ENCODE measurements at places on chromosomes 1 and 21.

DNA sequence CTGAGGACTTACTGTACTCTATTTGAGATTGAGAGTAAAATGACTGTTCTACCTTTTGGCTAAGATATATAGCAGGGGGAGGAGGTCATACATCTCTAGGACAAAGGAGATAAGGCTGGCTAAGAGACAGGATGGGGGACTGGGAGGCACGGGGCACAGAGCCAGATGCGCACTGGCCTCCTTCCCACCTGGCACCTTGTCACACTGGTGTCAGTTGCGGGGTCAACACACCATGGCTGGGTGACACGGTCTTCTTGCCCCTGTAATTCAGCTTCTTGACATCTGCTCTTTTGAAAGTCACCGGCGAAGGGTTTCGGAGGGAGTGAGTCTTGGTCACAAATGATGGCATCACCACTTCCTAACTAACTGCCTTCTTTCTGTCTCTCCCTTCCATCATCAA lies 177.3 kb downstream of the ZSCAN20 start:
- DNase-seq, result no peak

DNA sequence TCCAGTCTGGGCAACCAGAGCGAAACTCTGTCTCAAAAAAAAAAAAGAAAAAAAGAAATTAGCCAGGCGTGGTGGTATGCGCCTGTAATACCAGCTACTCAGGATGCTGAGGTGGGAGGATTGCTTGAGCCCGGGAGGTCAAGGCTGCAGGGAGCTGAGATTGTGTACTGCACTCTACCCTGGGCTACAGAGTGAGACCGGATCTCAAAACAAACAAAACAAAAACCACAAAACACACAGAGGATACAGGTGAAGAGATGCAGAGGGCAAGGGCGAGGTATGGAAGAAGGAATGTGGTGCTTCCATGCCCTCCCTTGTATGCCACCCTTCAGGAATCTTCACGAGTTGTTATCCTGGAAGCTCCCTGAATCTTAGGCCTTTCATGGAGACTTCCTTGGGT lies 68.5 kb downstream of the NDUFS5 start:
- DNase-seq, result no peak

GRCh38 chr21:34227386-34227852 lies 136.4 kb upstream of the KCNE2 start:
- no peak for DNase-seq

DNA sequence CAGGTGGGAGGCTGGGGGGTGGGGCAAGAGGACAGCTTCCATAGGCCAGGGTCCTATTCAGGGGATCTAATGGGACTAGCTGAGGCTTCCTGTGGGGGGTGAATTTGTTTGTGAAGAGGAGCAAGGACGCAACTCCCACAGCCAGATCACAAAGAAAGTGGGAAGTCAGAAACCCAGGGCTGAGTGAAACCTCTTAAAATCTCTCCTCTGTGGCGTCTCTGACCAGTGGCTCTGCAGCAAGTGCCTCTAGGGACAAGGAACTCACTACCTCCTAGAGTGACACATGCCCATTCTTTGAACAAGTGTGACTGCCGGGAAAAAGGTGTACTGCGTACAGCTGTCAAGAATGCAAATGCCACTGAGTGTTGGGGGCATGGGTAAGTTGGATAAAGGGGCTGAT lies 187.9 kb downstream of the HIVEP3 start:
- no peak for DNase-seq

DNA sequence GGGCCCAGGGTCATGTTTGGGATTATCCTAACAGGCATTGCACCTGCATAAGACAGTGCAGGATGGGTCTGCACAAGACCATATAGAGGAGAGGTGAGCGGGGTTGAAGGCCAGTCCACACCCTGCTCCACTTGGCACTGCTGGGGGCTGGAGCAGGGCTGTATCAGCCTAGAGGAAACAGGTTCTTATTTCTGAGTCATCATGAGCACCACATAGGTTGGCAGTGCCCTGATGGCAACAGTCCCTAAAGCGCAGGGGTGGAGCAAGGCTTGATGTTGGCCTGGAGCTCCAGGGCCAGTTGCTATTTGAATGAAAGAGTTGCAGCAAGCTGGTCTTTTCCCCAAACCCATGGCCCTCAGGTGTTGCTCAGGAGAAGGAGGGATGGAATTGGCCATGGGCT lies 29.8 kb upstream of the BMP8B start:
- no peak for DNase-seq

DNA sequence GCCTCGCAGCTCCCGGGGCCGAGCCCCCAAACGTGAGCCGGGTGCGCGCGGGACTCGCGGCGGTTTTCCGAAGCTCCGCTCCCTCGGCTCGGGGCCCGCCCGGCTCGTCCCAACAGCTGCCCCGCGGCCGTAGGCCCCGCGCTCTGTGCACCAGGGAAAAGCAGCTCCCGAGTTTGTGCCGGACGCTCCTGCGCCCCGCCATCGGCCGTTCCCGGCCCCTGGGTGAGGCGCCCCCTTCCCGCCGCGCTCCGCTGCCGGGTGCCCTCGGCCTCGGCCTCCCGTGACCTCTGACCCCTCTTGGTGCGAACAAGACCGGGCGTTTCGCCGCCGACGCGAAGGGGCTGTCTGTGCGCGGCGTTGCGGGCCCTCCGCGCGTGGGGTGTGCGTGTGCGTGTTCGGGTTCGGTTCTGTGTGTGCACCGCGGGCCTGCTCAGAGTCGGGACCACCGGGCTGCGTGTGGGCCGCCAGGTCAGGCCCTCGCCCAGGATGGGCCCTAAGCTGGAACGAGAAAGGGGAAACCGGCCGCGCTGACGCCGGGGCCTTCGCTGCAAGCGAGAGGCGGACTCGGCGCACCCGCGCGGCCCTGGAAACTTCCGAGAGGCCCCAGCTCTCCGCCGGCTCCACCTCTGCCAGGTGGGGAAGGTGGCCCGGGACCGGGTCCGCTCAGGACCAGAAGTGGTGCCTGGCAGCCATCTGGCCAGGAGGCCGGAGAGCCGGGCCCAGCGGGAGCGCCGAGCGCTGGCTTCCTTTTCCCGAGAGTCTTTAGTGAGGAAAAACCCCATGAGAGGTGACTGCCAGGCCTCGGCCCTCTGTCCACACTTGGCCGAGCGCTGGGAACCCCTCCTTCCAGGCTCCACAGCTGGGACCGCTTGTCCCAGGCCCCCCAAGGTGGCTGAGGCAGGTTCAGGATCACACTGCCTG lies 1.9 kb downstream of the PRDM16 start:
- no peak for DNase-seq

- no peak for DNase-seq
Observed at GRCh38 chr1:51515312-51515960, 3.6 kb downstream of the EPS15 start.

GRCh38 chr1:155688324-155689080 lies at the start of gene YY1AP1:
Gene YY1AP1 (minus strand): TSS chr1:155688774. CDS start chr1:155680436, 8,338 bp downstream.
- peak; percentile 69 for DNase-seq

GRCh38 chr1:234529095-234529949 lies 50.3 kb upstream of the TARBP1 start:
- DNase-seq, result no peak

- no peak for DNase-seq
Observed at GRCh38 chr21:36915014-36915695, 51.3 kb downstream of the HLCS start.

GRCh38 chr21:45899317-45900033 lies 82.1 kb upstream of the COL6A1 start:
- no peak for DNase-seq

DNA sequence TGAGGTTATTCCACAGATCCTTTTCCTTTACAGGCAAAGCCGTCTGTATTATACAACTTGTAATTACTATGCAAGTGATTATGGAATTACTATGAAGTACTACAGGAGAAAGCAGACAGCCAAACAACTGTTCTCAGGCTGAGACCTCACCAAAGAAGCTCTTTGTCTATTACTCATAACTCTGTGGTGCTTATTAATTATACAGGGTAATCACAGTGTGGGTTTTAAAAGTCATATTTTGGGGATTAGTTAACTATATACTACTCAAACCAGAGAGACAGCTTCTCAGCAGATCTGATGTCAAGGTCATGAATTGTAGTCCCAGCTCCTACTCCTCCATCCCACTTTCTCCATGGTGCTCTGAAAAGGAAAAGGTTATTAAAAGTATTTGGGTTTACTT lies 49.6 kb downstream of the CTTNBP2NL start:
- no peak for DNase-seq

- no peak for DNase-seq
Observed at GRCh38 chr1:196680107-196680506, 28.3 kb downstream of the CFH start.

DNA sequence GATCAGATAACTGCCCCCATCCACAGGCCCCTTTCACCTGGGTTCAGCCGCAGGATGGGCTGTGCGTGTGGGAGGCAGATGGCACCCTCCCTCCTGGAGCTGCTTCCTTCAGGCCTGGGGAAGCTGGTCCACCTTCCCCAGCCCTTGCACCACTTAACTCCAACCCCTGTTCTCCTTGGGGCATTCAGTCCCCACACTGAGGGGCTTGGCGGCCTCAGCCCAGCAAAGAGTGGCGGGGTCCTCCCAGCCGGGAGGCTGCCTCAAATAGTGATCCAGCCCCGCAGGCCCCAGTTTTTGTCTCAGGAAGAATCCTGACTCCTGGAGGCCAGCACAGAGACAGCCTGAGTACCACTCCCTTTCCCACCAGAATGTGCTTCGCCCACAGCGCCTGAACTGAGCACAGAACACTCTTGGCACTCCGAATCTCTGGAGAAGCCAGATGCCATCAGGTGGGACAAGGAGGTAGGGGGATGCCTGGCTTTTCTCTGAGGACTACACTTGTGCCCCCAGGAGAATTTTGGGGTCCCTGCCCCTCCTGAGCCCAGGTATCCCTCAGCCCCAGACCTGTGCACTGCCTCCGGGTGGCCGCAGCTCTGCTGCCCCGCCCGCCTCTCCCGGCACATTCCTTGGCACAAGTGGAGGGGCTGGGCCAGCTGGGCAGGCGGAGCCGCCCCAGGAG lies 936 bp downstream of the PAQR6 start:
- no peak for DNase-seq

DNA sequence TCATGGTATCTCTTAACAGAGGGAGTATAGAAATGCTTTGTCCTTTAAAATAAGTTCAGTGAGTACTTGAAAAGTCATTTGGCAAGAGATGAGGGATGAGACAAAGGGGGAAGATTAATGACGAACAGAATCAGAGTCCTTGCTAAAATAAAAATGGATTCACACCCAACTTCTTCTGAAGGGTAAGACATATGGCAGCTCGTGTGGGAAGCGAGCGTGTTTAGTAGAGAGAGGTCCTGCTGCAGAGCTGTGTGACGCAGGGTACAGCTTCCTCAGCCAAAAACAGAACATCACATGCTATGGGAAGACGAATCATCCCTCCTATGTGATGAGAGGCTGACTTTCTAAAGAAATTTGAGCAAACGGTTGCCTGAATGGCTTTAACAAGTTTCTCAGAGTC lies 158.5 kb upstream of the LMO4 start:
- no peak for DNase-seq

DNA sequence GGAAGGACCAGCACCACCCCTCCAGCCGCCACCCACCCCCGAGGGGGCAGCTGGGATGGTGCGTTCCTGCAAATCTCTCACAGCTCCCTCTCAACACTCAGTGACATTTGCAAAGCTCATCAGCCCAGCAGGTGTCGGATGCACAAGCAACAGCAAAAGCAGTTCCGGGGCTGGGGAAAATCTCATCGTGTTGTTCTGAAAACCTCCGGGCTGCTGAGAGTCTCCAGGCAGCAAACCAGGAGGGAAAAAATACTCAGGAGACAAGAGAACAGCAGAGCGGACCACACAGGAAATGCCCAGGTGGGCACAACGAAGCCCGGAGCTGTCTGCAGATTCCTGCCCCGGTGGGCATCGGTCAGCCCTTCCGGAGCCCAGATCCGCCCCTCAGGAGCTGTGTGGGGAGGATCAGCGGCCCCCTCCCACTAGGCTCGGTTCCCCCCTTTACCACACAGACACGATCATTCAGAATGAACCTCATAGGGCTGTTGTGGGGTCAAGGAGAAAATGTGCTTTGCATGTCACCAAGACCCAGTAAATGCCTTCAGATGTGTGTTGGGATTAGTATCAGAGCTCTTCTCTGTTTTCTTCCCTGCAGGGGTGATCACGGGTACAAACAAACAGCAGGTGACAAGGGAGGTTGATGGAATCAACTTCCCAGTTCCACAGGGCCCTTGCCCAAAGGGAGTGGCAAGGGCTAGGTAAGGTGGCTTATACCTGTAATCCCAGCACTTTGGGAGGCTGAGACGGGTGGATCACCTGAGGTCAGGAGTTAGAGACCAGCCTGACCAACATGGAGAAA lies 127.0 kb upstream of the TIAM1 start:
- DNase-seq, result no peak

GRCh38 chr1:190658907-190659306 lies 181.2 kb upstream of the BRINP3 start:
- DNase-seq, result no peak

DNA sequence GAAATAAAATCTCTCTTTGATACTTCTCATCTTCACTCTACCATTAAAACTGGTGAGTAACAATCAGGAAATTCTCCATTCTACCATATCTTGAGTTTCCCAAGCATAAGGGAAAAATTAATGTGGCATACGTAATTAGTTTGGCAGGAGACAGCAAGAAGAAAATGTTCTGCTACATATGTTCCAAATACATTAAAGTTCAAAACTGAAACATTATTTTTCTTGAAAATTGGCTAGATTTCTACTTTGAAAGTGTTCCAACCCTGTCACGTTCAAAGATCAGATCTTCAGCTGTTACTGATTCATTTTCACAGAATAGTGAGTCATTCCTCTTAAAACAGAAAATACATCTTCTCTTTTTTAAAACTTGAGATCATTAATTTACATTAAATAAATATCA lies 48.5 kb downstream of the PIGK start:
- no peak for DNase-seq

DNA sequence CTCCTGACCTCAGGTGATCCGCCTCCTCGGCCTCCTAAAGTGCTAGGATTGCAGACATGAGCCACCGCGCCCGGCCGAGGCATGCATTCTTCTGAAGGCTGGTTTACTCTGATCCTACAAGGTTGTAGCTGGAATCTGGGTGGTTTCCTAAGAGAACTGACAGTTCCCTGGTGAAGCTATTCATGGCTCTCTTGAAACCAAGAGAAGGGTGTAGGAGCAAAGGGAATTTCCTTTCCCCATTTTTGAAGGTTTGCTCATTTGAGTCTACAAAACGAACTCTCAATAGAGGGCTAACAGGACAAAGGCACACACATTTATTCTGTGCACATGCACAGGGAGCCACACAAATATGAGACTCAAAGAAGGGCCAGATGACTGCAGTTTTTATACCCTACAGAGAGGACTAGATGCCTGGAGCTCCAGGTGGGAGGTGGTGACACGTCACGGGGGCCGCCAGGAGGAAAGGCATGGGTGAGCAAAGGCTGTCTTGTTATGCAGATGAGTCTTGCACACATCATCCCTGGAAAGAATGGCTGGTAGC lies 49.5 kb upstream of the ERRFI1 start:
- DNase-seq, result no peak

DNA sequence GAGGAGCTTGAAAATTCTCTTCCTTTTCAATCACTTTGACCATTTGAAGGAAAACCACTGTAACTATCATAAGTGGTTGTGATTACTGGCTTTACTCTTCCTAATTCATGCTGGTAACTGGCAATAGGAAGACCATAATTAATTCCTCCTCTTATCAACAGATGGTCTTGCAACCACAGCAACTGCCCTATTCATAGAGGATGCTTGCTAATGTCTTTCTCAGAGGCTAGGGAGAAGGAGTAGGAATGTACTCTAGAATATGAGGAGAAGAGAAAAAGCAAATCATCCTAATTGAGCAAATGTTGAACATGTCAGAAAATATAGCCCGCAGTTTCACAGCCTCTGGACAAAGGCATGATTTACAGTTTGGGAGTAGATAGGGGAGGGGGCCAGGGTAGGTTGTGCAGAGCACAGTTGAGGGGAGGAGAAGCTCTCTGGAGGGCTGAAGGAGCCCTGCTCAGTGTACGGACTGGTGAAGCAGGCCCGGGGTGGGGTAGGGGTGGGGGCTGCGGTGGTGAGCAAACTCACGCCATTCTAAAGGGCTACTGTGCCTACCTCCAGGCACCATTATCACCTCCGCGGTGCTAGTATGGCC lies 192.9 kb downstream of the PCP4 start:
- no peak for DNase-seq

All from SW 1271 (cell line).